Type B pancreatic cell (in vitro differentiated cells): ENCODE measurements at places on chromosomes 4 and X. TPM values are rescaled to one million over a fixed set of nuclear protein-coding genes. Genes with fewer than 3 reads are reported as not detected.

DNA sequence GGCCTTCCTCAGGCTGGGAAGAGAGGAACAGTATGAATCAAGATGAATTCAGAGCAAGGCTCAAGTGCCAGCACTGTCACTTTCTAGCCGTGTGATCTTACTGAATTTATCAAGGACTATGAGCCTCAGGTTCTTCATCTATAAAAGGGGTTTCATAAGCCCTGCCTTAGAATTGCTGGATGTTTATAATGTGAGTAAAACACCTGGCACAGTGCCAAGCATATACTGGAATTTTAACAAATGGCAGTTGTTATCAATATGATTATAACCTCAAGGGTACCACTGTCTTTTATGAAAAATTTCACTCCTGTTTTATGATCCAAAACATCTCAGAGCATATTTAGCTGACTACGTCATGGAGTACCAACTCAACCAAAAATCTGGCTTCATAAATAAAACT lies 4.0 kb downstream of the MAGEC2 start:
- no peaks in the 10 kb centered on the region for H3K4me1 ChIP-seq
- H3K36me3 ChIP-seq: no peaks in the 10 kb centered on the region
- no peak overlapping the region for H3K4me3 ChIP-seq
- DNase-seq: no peak
- H3K27me3 ChIP-seq: no peaks in the 10 kb centered on the region

- no peaks in the 10 kb centered on the region for H3K27me3 ChIP-seq
- H3K4me3 ChIP-seq: no peak overlapping the region
- H3K27ac ChIP-seq: no peak overlapping the region
- no peaks in the 10 kb centered on the region for H3K4me1 ChIP-seq
- no peaks in the 10 kb centered on the region for H3K36me3 ChIP-seq
Observed at GRCh38 chrX:152575331-152575730, 62.4 kb upstream of the GABRQ start.

ZNF711 gene
- total RNA-seq: 14.6 and 25.7 TPM in 2 replicates

GRCh38 chrX:13235930-13236329 lies 83.9 kb downstream of the ATXN3L start:
- H3K4me1 ChIP-seq: peaks cover 4% of the 10 kb centered on the region
- no peak overlapping the region for H3K4me3 ChIP-seq
- no peaks in the 10 kb centered on the region for H3K27me3 ChIP-seq
- no peak overlapping the region for H3K27ac ChIP-seq
- peaks cover 3% of the 10 kb centered on the region for H3K36me3 ChIP-seq

GRCh38 chr4:32745351-32745750 lies 2025.2 kb downstream of the PCDH7 start:
- H3K36me3 ChIP-seq: no peaks in the 10 kb centered on the region
- H3K27me3 ChIP-seq: no peaks in the 10 kb centered on the region
- H3K4me1 ChIP-seq: no peaks in the 10 kb centered on the region
- H3K27ac ChIP-seq: no peak overlapping the region
- no peak for DNase-seq

GRCh38 chr4:181608181-181608580 lies 635.0 kb upstream of the TENM3 start:
- no peak for DNase-seq
- no peak overlapping the region for H3K4me3 ChIP-seq
- H3K27me3 ChIP-seq: peaks cover 17% of the 10 kb centered on the region
- H3K27ac ChIP-seq: no peak overlapping the region

LANCL3 gene
- total RNA-seq: 0.59 and 1.1 TPM in 2 replicates

TLR6 gene
- 0.56 and 0.67 TPM in 2 replicates for total RNA-seq

ADAMTS3 gene
- total RNA-seq: 1.4 and 10.3 TPM in 2 replicates

DNA sequence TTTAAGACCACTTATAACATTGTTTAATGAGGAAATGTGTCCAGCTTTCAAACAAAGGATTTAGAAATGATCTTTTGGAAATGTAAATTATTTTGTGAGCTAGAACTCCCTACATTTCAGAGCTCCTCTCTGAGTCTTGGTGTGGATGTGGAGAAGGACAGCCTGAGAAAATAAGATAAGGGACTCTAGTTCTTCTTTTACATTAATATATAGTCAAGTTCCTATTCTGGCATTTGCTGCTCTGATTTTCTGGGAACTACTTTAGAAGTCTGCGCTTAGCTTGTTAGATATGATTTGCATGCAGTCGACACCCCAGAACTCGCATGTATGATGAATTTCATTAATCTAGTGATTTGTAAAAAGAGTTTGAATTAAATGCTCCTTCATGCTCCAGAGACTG lies 45.5 kb downstream of the TSPAN7 start:
- DNase-seq: no peak
- no peaks in the 10 kb centered on the region for H3K27me3 ChIP-seq
- no peak overlapping the region for H3K4me3 ChIP-seq
- no peak overlapping the region for H3K27ac ChIP-seq

- peak overlapping the region; percentile 73 for H3K27ac ChIP-seq
- H3K36me3 ChIP-seq: no peaks in the 10 kb centered on the region
- peaks cover 3% of the 10 kb centered on the region for H3K27me3 ChIP-seq
- H3K4me3 ChIP-seq: no peak overlapping the region
- peaks cover 49% of the 10 kb centered on the region for H3K4me1 ChIP-seq
Observed at GRCh38 chr4:40193016-40193571, 3.7 kb upstream of the RHOH start.

DNA sequence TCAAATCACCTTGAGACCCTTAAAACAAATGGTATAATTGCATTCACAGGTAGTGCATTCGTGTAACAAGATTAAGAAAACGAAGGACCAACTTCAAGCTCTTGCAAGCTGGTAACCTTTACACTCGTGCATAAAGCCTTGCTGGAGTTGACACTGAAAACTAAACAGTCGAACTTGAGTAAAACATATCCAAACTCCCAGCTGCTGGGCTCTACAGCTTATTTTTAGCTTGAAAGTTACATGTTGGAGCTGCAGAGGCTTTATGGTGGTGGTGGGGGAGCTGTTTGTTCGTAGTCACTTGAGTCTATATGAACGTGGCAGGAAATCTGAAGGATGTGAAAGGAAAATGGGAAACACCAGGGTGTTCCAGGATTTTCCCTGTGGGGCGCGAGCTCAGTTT lies 2.7 kb upstream of the WDR1 start:
- peak overlapping the region; percentile 91 for H3K4me3 ChIP-seq
- no peak for DNase-seq
- H3K27me3 ChIP-seq: no peaks in the 10 kb centered on the region
- H3K36me3 ChIP-seq: peaks cover 6% of the 10 kb centered on the region

BEX3 gene
- total RNA-seq: 194 and 251 TPM in 2 replicates

PQBP1 gene
- 58.6 and 77.9 TPM in 2 replicates for total RNA-seq

DNA sequence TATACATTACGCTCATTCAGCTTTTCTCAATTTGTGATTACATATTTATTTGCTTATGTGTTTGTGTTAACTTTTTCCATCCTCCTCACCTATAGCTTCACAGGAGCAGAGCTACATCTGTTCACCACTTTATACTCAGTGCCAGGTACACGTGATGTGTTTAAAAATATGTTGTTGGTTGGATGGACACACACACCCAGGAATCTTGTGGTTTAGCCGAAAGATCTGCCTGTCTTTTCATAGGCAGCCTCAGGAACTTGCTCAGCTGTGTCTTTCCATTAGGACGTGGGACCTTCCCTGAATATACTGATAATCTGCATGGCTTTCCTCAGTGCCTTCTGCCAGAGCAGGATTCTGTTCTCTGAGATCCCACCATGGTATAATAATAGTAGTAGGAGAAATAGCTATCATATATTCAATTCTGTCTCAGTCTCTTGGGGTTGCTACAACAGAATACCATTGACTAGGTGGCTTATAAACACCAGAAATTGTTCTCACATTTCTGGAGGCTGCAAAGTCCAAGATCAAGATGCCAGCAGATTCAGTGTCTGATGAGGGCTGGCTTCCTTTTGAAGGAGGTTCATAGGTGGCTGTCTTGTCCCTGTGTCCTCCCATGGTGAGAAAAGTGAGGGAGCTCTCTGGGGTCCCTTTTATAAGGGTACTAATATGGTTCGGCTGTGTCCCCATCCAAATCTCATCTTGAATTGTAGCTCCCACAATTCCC lies 50.0 kb upstream of the SOD3 start:
- H3K4me1 ChIP-seq: peaks cover 4% of the 10 kb centered on the region
- no peak for DNase-seq
- no peak overlapping the region for H3K27ac ChIP-seq
- H3K27me3 ChIP-seq: peaks cover 17% of the 10 kb centered on the region

DNA sequence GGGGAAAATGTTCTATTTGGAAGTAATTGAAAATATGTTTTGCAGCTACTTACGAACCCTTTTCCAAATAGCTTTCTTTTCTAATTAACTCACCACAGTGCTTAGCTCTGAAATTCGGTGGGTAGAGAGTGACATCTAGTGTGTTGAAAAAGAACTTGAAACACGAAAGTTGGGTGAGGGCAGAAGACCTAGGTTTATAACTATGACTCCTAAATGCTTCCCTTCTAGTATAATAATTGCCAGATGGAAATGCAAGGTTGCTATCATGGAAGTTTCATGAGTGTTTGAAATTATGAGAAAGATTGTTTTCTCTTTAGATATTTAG lies 77.3 kb upstream of the NOCT start:
- peaks cover 26% of the 10 kb centered on the region for H3K4me1 ChIP-seq
- no peak for DNase-seq
- H3K4me3 ChIP-seq: no peak overlapping the region
- H3K27me3 ChIP-seq: no peaks in the 10 kb centered on the region
- H3K36me3 ChIP-seq: no peaks in the 10 kb centered on the region

SOD3 gene
- 3.8 and 5.4 TPM in 2 replicates for total RNA-seq

PNMA6F gene
- not detected in 2 replicates for total RNA-seq

DNA sequence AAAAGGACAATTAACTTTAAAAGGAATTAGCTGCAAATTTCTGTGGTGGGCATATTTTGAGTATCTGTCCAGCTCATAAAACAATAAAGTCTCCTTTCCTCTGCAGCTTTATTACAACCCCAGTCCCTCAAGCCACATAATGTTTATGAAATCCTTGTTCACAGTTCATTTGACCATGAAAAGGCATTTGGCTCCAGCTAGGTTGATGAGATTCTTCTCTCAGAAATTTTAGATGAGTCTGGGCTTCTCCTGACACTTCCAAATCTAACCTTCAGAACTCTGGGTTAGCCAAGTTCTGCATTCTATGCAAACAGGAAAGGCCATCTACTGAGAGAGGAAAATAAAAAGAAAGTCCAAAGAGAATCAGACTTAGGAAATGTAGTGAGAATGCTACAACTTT lies 156.8 kb downstream of the GRXCR1 start:
- H3K4me3 ChIP-seq: no peak overlapping the region
- H3K4me1 ChIP-seq: no peaks in the 10 kb centered on the region

ANKRD37 gene
- 3.6 and 5.8 TPM in 2 replicates for total RNA-seq

- H3K27me3 ChIP-seq: no peaks in the 10 kb centered on the region
- H3K4me3 ChIP-seq: no peak overlapping the region
- H3K36me3 ChIP-seq: no peaks in the 10 kb centered on the region
Observed at GRCh38 chr4:123362103-123362502, 34.5 kb upstream of the SPRY1 start.

- no peak overlapping the region for H3K27ac ChIP-seq
- H3K4me1 ChIP-seq: peaks cover 4% of the 10 kb centered on the region
- peak overlapping the region; percentile 91 for H3K4me3 ChIP-seq
- peaks cover 29% of the 10 kb centered on the region for H3K27me3 ChIP-seq
Observed at GRCh38 chr4:15003401-15003890, 1.2 kb downstream of the CPEB2 start.

SSX2 gene
- total RNA-seq: not detected in 2 replicates

DNA sequence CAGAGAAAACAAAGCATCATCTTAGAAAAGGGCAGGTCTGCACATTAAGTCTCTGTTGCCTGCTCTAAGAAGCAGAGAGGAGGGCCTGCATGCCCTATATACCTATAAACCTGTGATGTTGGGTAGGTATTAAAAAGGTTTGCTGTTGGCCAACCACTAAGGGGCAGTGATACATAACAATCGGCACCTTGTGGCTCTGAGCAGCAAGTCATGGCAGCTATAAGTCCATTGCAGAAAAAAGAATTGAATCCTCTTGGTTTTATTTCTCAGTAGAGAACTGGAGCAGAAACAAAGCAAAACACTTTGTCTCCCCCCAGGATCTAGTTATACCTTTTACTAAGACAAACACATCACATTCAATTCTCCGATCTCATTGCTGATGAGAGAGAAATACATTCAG lies 1364.4 kb downstream of the STIM2 start:
- no peak overlapping the region for H3K4me3 ChIP-seq
- H3K36me3 ChIP-seq: no peaks in the 10 kb centered on the region

GRCh38 chrX:49166914-49167739 lies 4.6 kb downstream of the MAGIX start:
- peak overlapping the region; percentile 61 for H3K27ac ChIP-seq
- H3K4me3 ChIP-seq: peak overlapping the region; percentile 83

- H3K36me3 ChIP-seq: no peaks in the 10 kb centered on the region
- no peak overlapping the region for H3K27ac ChIP-seq
- H3K4me3 ChIP-seq: no peak overlapping the region
- H3K4me1 ChIP-seq: no peaks in the 10 kb centered on the region
- no peak for DNase-seq
- no peaks in the 10 kb centered on the region for H3K27me3 ChIP-seq
Observed at GRCh38 chrX:50889582-50889981, 21.0 kb upstream of the BMP15 start.

- no peaks in the 10 kb centered on the region for H3K36me3 ChIP-seq
- H3K27me3 ChIP-seq: no peaks in the 10 kb centered on the region
- no peak overlapping the region for H3K4me3 ChIP-seq
- no peaks in the 10 kb centered on the region for H3K4me1 ChIP-seq
- H3K27ac ChIP-seq: no peak overlapping the region
Observed at GRCh38 chrX:123918106-123918721, 43.3 kb upstream of the STAG2 start.

TMEM31 gene
- 0.87 TPM in 1 of 2 replicates, not detected in the other for total RNA-seq

- no peak for DNase-seq
- H3K4me3 ChIP-seq: no peak overlapping the region
- no peak overlapping the region for H3K27ac ChIP-seq
- H3K36me3 ChIP-seq: no peaks in the 10 kb centered on the region
- H3K4me1 ChIP-seq: no peaks in the 10 kb centered on the region
Observed at GRCh38 chr4:6180841-6181631, 19.3 kb downstream of the JAKMIP1 start.

DNA sequence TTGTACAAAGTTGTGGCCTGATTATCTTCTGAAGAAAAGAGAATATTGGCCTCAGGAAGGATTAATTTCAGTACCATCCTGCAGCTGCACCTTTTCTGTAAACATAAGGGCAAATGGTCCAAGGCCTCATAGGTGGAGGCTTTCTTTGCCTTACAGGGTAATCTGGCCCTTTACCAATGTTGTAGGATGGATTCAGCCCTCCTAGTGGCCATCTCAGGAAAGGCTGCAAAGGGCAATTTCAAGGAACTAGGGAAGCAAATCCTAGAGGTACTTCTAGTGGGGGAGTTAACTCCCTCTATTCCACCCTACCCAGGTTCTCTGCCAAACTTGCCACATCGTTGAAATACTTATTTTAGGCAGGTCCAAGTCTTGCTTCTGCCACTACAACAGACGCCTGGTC lies 57.6 kb downstream of the UGT2B11 start:
- H3K27me3 ChIP-seq: no peaks in the 10 kb centered on the region
- H3K4me1 ChIP-seq: no peaks in the 10 kb centered on the region
- H3K36me3 ChIP-seq: no peaks in the 10 kb centered on the region
- H3K27ac ChIP-seq: no peak overlapping the region

GRCh38 chr4:15443371-15444160 lies 15.7 kb downstream of the C1QTNF7 start:
- H3K27me3 ChIP-seq: no peaks in the 10 kb centered on the region
- H3K36me3 ChIP-seq: peaks cover 9% of the 10 kb centered on the region
- no peak overlapping the region for H3K4me3 ChIP-seq
- no peaks in the 10 kb centered on the region for H3K4me1 ChIP-seq

ABRAXAS1 gene
- 15.7 and 22.8 TPM in 2 replicates for total RNA-seq

GRCh38 chr4:18571301-18571761 lies 549.8 kb upstream of the LCORL start:
- H3K4me1 ChIP-seq: peaks cover 6% of the 10 kb centered on the region
- no peaks in the 10 kb centered on the region for H3K36me3 ChIP-seq
- no peak overlapping the region for H3K4me3 ChIP-seq
- no peak overlapping the region for H3K27ac ChIP-seq
- H3K27me3 ChIP-seq: no peaks in the 10 kb centered on the region
